ENCODE measurements at places on chromosomes 12 and 14. TPM values are rescaled to one million over a fixed set of nuclear protein-coding genes. Genes with fewer than 3 reads are reported as not detected.

DNA sequence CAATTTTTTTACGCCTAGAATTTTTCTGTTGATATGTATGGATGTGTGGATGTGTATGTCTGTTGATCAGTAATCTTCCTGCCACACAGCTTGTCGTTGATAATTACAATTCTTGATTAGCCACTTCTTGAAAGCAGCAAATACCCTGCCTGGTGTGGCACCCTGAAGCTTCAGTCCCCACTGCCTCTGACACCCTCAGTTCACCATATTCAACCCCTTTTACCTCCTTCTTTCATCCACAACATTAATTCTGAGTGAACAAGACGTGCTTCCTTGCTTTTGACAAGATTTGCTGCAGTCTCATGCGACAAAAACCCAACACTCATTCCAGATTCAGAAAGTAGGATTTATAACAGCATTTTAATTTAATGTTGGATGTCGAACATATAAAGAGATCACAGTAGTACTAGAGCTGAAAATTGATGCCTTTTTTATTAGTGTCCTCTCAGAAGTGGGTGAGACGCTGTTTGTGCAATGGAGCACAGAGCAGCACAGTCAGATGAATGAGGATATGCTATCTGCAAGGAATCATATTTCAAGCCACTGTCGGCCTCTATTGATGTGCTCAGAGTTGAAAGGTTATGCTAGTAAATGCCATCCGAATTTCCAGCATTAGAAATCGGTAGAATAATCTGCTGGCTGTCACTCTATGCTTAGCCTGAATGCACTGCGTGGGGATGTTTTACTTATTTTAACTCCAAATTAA, 383.7 kb downstream of the EGLN3 start:
- no peak for DNase-seq

DNA sequence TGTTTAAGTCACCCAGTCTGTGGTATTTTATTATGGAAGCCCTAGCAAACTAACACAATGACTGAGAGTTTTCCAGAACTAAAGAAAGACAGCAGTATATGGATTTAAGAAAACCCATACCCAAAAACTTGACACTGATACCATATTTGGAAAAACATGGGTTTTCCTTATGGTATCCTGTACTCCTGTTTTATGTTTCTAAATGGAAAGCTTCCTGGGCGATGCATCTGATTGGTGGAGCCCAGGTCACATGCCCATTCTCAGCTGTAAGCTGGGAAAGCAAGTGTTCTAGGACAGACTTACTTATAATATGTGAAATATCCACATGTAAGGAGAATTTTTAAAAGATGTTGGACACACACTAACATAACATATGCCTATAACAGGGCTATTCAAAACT, 4.5 kb upstream of the RNASE4 start:
- DNase-seq = no peak

The OVCH1 gene
- 0.25 TPM for total RNA-seq

The GDF3 gene
- not detected for total RNA-seq
